ENCODE measurements at places on chromosomes 2 and 18. TPM values are rescaled to one million over a fixed set of nuclear protein-coding genes. Genes with fewer than 3 reads are reported as not detected.

DNA sequence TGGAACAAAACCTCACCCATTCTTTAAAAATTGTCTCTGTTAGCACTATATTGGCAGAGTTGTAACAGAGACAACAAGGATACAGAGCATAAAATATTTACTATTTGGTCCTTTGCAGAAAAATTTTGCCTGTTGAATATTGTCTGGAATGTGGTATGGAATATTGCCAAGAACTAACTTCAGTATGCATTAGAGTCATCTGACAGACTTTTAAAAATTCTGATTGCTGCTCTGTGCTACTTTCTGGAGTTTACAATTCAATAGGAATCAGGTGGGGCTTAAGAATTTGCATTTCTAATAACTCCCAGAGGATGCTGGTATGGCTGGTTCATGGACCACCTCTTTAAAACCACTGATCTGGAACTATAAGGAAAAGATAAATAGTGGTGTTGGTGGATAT is 32.8 kb upstream of the NYAP2 start:
- DNase-seq: no peak

DNA sequence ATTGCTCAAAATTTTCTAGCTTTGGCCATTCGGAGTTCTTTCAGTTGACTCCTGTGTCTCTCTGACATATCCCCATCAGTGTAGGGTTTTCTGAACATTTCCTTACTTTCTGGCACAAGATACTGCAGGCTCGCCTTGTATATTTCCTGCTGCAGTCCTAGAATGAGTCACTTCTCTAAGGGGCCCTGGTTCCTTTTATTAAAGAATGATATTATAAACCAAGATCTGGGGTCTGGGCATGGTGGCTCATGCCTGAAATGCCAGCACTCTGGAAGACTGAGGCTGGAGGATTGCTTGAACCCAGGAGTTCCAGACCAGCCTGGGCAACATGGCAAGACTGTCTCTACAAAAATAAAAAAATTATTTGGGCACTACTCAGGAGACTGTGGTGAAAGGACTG is 3.0 kb upstream of the RPL37A start:
- no peak for DNase-seq

GRCh38 chr18:67733088-67733487 is 216.6 kb upstream of the DSEL start:
- no peak for DNase-seq

- DNase-seq: no peak
Observed at GRCh38 chr2:74887960-74888700, 54.2 kb downstream of the HK2 start.

DNA sequence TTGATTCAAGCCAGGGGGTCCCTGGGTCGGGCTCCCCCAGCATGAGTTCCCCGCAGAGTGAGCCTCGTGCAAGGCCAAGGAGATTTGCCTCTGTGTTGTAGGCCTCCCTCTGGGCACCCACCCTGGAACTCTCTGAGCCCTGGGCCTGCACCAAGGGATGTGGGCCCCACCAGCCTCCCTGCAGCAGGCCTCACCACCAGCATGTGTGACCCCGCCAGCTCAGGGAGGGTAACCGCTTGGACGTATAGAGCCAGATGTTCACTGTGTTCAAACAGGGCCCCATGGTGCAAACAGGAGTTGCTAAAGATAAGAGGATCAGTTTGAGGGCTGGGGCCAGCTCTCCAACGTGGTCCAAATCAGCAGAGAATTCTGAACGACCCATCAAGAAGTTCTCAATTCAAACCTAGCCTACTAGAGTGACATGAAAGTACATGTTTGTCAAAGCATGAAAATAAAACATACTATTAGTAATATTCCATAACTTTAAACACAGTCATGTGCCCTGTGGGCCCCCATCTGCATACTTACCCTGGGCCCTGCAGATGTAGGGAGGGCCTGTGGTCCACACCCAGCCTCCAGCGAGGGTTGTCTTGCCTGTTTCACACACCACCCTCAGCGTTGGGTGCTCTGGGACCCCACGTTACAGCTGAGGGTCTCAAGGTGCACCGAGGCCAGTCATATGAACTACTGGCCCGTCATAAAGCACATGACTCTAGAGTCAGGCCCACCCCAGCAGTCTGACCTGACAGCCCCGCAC is 5.5 kb upstream of the TUBB6 start:
- DNase-seq: no peak

Gene FLACC1
- 5.9 TPM for total RNA-seq

- no peak for DNase-seq
Observed at GRCh38 chr2:32007121-32007391, 3.8 kb downstream of the MEMO1 start.

GRCh38 chr2:189719571-189719970 is 43.0 kb downstream of the OSGEPL1 start:
- no peak for DNase-seq

DNA sequence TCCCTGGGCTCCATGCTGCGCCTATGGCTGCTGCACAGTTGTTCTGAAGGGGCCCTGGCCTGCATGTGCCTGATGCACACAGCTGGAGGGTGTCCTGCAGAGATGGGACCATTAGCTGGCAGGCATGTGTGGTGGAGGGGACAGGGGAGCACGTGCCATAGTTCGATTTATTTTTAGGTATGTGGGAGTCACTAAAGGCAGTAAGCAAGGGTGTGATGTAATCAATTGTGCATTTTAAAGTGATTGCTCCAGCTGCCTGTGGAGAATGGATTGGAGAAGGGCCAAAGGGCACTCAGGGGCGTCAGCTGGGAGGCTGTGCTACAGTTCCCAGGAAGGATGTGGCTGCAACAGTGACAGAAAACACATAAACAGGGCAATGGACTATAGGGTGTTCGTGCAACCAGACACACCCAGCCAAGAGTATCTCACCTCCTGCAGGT is 205.1 kb downstream of the ARL4C start:
- DNase-seq: peak; percentile 52

Data from naive thymus-derived CD8-positive, alpha-beta T cell (primary cell).